Vagina (tissue), 2 donors: ENCODE measurements at places on chromosomes 4 and X.

GRCh38 chr4:86564795-86565194, 29.3 kb upstream of the PTPN13 start:
- no peak for DNase-seq

- no peak for DNase-seq
These were observed 129.6 kb downstream of the LUZP4 start for GRCh38 chrX:115419069-115419468.

DNA sequence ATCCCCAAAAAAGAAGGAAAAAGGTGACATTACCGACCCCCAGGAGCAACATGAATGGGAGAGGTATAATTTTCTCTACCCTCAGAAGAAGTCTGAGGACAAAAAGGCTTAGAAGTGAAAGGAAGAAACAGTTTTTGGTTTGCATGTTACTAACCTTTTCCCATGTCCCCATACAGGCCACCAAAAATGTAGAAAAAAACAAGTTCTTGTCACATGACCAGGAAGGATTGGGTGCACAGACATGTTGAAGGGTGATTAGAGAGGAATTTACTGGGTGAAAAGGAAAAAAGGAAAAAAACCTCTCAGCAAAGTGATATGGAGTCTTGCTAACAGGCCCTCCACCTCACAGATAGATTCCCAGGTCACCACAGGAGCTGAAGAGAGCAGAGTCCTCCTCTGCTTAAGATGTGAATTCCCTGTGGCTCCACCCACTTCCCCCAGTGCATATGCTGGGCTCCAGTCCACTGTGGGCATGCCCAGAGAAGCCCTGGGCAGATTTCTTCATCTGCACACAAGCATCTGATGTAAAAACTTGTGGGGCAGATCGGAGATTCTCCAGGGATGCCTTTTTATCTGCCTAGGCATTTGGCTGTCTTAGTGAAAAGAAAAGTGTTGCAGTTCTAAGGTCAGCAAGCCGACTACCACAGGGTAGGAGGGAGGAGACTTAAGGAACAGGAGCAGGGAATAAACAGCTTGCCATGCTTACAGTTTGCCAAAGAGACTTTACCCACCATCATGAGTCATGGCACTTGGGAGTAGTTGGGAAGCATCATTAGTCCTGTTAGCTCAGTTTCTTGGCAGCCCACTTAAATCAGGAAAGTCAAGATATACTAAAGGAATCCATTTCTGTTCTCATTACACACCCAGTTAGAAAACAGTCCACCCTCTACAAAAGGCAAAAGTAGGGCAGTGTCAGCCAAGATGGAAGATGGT, 25.0 kb upstream of the PASD1 start:
- no peak for DNase-seq

DNA sequence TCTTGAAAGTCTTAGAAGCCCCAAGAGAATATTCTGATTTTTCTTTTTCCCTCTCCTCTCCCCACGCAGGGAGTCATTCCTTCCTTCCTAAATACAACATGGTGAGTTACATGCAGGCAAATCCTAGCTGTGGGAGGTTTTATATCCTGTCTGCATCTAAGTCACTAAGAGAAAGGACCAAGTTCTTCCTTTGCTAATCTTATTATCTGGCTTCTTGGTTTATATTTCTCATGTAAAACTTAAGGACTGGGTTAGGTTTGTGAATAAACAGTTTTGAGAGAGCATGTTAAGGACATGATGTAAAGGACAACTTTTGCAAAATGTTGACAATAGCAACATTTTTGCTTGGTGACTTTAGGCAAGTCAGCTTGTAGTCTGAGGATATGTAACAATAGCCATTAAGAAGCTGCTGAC, 5.1 kb upstream of the CXCL9 start:
- no peak for DNase-seq

DNA sequence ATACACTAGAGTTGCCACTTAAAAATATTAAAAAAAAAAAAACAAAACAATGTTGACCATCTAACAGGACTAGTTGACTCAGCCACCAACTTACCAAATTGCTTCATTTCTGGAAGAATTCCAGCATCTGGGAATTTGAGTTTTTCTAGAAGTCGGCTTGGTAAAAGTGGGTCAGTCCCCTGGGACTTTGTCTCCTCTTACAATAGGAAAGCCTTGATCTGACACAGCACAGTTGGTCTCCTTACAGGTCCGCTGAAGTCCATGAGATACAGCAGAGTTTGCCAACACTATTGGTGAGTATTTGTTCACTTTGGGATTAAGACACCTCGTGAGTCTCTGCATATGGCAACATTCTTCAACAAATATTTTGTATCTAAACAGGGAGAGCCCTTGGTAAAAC, 18.2 kb upstream of the DDIT4L start:
- no peak for DNase-seq

GRCh38 chr4:7663075-7663541, 228.4 kb upstream of the PSAPL1 start:
- DNase-seq, result no peak

DNA sequence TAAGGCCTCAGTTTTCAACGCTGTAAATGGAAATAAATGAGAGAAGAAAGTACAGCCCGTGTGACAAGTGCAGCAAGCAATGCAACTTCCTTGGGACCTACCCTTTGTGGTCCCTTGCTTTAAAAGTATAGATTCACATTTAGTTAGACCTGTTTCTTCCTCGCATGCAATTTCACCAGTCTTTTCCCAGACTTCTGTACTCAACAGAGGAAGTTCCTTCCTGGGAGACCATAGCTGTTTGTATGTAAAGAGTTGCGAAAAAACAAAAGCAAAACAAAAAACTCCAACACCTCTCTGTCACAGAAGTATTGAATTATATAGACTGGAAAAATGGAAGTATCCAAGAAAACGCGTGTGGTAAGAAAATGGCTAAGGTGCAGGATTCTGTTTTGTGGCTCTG, 1.1 kb upstream of the IRF2 start:
- DNase-seq, result no peak

GRCh38 chrX:22276781-22277180, 4.1 kb downstream of the CBLL2 start:
- no peak for DNase-seq

DNA sequence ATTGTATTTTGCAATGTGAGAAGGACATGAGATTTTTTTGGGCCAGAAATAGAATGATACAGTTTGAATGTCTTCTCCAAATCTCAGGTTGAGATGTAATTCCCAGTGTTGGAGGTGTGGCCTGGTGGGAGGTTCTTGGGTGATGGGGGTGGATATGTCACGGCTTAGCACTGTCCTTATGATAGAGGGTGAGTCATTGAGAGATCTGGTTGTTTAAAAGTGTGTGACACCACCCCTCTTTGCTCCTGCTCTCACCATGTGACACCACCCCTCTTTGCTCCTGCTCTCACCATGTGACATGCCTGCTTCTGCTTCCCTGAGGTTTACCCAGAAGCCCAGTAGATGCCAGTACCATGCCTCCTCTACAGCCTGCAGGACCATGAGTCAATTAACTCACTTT, 1226.9 kb downstream of the PCDH7 start:
- DNase-seq, result no peak

- DNase-seq, result no peak
These were observed at the start of gene PLCXD1 for GRCh38 chrX:281166-281999. PLCXD1 (plus strand) TSS chrX:281381; CDS start chrX:284188, 2,807 bp downstream.

DNA sequence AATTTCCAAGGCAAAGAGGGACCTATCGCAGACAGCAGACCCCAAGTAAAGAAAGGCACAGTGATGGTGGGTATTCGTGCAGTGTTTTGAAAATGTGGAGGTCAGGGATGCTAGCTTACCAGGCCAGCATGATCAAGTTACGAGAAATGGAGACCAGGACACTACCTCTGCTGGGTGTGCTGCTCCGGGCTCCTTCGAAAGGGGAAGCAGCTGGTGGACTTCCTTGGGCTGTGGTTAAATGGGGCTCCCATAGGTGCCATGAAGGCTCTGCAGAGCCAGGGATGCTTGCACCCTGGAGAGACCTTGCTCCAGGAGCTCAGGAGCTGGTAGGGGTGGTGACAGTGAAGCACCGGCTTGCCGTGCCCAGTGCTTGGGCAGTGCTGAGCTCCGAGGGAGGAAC, 68.8 kb downstream of the TBL1X start:
- DNase-seq, result no peak

DNA sequence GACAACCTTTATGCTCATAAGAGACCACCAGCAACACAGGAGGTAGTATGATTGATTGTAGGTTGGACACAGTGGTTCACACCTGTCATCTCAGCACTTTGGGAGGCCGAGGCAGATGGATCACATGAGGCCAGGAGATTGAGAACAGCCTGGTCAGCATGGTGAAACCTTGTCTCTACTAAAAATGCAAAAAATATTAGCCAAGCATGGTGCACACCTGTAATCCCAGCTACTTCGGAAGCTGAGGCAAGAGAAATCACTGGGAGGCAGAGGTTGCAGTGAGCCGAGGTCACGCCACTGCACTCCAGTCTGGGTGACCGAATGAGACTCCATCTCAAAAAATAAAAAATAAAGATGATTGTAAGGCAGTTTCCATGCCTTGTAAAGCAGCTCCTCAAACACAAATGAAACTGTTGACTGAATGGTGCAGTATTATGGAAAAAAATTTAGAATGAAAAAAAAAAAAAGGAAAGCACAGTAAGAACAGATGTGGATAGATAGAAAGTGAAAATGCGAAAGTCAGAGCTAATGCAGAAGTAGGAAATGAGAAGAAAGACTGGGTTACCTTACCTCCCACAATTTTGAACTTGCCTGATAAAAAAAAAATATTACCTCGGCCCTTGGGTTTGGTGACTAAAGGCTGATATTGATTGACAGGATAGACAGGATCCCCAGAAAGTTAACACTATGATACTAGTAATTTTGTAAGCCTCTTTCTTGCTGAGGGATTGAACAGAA, 249.2 kb upstream of the TRAM1L1 start:
- DNase-seq, result no peak

DNA sequence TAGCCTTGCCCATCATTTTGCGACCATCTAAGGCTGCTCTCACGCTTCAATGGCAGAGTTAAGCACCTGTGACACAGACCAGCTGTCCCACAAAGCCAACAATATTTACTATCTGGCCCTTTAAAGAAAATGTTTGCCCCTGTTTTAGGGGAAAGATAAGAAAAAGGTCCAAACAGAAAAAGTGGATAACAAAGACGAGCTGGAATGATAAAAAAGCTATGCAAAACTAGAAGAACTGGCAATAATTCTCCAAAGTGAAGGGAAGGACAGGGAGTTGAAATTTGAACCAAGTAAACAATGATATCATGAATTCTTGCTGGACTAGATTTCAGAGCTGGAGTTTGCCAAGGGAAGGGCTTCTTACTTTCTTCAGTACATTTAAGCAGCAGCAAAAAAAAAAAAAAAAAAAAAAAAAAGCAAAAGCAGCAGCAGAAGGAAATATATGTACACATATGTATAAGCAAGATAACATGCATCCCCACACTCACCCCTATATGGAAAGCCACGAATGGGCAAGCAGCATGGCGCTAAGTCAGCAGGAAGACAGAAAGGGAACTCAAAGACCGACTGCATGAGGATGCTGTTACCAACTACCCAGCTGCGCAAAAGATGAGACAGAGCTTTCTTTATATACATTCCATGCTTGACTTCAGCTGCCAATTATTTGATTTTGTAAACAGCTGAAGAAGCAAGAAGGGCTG, 12.5 kb downstream of the TRAPPC2 start:
- DNase-seq, result no peak

DNA sequence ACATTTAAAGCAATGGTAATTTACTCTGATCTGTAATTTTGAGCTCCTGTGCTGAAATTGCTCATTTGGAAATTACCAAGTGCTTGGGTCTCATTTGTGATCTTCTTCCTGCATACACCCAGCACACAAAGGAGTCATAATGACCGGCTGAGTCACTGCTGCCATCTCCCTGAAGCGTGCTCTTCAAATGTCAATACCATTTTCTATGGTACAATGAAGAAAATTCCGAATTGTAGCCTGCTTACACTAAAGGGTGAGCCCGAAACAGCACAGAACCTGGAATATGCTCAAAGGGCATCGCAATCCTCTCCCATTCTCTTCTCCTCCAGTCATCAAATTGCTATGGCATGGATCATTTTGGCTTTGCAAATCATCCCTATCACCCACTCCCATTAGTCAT, 140.5 kb downstream of the GRIA3 start:
- no peak for DNase-seq

DNA sequence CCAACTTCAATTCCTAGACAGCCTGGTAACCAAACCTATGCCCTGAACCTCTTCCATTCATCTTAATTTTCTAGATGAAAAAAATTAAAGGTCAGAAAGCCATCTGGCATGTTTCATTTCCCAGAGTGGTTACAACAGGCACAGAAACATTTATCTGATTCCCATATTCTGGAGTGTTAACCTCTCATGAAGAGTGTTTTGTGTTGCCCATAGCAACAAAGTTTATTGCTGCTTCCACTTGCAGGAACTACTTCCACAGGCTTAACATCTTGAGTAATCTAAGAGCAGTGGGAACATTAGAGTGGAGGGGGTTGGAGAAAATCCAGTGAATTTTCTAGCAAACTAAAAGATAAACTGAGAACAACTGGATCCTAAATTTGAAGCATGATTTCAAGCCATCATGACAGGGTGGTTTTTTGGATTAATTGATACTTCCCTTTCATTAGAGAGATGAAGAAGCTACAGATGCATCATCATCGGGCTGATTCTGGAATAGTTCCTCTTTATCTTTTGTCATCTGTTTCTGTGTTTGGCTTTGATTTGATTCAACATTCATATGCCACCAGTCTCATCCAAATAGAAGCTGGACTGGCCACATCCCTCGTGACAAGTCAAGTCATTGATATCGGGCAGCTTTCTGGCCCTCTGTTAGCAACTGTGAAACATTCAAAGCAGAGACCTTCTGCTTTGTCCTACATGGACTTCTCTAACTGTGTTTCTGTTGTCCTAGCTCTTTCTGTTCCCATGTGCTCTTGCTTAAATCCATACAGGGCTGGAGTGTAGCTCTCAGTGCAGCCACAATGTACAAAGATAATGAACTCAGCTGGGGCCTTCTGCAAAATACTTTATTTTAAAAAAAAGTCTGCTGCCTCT, 167.3 kb downstream of the MID1IP1 start:
- no peak for DNase-seq

DNA sequence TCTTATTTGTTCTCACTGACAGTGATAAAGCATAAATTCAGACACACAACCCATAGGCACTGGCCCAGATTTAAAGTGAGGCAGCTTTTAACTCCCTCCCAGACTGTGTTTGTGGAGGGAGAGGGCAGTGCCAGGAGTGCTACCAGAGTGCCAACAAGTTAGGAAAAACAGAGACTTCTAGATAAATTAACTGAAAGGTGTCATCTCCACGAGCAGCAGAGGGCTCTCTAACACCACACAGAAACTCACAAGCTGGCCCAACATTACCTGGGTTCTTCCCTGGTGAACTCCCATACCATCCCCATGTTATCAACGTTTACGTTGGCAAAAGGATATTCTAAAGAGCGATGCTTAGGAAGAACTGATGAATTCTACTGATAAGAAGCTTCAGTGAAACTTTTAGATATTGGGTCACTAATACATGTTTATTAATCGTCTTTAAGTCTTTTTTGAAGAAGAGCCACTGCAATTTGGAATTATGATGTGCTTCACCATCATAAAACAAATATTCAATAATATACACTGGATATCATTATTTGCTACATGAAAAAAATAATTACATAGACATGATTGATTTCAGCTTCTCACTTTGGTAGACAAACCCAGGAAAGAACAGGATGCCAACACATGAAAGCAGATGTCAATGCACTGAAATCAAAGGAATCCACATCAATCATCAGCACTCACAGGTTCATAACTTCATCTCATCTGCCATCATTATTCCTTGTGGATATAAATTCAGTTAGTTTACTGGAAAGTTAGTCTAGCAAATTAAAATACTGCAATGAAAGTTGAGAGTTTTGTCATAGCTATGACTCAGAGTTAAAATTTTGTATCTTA, 121.2 kb upstream of the NAP1L5 start:
- no peak for DNase-seq

- DNase-seq, result no peak
These were observed 72.8 kb upstream of the MAPK10 start for GRCh38 chr4:86432559-86433134.

GRCh38 chr4:100574607-100575006, 56.8 kb upstream of the EMCN start:
- no peak for DNase-seq
